ENCODE measurements at places on chromosomes 2 and 18.

- no peak for DNase-seq
Observed at GRCh38 chr18:28766027-28766426, 589.1 kb upstream of the CDH2 start.

DNA sequence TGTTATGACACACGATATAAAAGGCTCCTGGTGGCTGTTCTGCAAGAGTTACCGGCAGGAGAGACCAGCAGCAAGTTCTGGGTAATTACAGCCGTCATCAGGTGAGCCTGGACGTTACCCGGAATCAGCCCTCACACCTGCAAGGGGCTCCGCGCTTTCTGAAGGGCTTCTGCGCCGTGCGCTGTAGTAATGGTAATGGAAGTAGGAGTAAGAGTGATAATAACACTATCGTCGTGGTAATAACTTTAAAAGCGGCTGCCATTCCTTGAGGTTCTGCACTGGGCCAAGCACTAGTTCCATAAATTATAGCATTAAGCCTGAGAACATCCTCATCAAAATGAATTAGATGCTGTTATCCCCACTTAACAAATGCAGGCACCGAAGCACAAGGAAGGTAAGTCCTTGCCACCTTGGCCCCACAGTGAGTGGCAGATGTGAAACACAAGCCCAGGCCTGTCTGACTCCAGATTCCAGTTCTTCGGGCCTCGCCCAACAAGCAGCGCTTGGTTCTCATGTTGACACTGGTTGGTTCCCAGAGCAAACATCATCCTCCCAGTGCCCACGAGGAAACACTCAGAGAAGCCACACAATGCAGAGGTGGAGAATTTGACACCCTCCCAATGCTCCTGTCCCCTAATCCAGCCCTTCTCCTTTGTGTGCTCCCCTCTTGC, 205.2 kb downstream of the EIPR1 start:
- DNase-seq = no peak

DNA sequence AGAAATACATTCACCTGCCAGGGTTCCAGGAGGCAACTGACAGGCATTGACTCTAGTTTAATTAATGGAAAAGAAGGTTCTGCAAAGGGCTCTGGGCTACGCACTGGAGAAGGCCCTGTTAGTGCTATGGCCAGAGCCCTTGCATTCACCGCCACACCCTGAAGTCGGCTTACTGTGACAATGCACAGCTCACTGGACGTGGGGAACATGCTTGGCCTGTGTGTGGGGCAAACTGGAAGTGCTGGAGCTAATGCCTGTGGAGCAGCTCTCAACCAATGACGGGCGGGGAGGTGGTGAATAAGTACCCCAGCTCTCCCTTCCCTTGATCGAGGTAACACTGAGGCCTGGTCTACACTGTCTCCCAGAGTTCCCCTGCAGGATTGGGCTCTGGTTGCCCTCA, 209.8 kb downstream of the HAUS1 start:
- no peak for DNase-seq

GRCh38 chr2:37549598-37549997, 121.8 kb downstream of the CDC42EP3 start:
- no peak for DNase-seq

Measured in right kidney (tissue), 9 donors.